Breast epithelium (tissue), 4 donors: ENCODE measurements at places on chromosomes 2 and 18. TPM values are rescaled to one million over a fixed set of nuclear protein-coding genes. Genes with fewer than 3 reads are reported as not detected.

Gene CLHC1
- total RNA-seq: 3.5 TPM

- H3K4me1 ChIP-seq: no peaks in the 10 kb centered on the region
- H3K36me3 ChIP-seq: no peaks in the 10 kb centered on the region
- no peak overlapping the region for H3K4me3 ChIP-seq
- H3K27ac ChIP-seq: no peak overlapping the region
- H3K27me3 ChIP-seq: no peaks in the 10 kb centered on the region
These were observed 389.4 kb downstream of the CDH2 start for GRCh38 chr18:27787547-27787946.

Gene CYRIA
- total RNA-seq: 12.5 TPM

GRCh38 chr2:68357605-68358337 lies 7.3 kb upstream of the PLEK start:
- H3K36me3 ChIP-seq: no peaks in the 10 kb centered on the region
- H3K27ac ChIP-seq: no peak overlapping the region
- H3K4me3 ChIP-seq: no peak overlapping the region

GRCh38 chr2:40344364-40344763 lies 107.5 kb downstream of the SLC8A1 start:
- no peak overlapping the region for H3K4me3 ChIP-seq
- no peak overlapping the region for H3K27ac ChIP-seq
- DNase-seq: no peak
- H3K4me1 ChIP-seq: no peaks in the 10 kb centered on the region

DNA sequence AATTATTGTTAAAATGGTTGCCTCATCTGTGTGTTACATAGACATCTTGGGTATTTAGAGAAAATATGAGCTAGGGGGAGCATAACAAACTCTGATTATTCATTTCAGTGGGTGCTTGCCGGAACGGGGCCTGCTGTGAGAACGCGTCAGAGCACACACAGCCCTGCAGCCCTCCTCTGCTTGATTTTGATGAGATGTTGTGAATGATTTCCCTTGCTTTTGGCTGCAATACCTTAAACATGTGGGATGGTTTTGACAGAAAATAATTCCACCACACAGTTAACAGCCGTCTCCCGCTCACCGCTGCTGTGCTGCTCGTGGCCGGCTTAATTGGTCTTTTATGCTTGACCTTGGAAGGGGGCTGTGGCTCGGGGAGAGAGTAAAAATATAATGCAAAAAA lies 49.9 kb upstream of the TXNDC2 start:
- peaks cover 10% of the 10 kb centered on the region for H3K4me1 ChIP-seq
- no peaks in the 10 kb centered on the region for H3K36me3 ChIP-seq
- no peak for DNase-seq
- H3K27ac ChIP-seq: peak overlapping the region; percentile 27

Gene SH3YL1
- total RNA-seq: 40.5 TPM

DNA sequence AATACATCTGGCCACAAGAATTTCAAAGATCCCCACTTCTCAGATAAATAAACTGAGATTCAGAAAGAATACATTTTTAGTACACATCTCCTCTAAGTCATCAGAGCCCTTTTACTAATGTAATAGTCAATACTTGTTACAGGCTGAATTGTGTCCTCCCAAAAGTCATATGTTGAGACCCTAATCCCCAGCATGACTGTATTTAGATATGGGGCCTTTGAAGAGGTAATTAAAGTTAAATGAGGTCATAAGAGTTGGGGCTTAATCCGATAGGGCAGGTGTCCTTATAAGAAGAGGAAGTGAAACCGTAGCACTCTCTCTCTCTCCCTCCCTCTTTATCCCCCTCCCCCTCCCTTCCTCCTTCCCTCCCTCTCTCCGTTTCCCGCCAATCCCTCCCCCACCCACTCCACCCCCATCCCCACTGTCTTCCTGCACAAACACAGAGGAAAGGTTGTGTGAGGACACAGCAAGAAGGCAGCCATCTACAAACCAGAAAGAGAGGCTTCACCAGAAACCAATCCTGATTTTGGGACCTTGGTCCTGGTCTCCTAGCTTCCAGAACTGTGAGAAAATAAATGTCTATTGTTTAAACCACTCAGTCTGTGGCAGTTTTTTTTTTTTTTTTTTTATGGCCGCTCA lies 66.6 kb upstream of the ZNF397 start:
- no peak overlapping the region for H3K4me3 ChIP-seq
- DNase-seq: no peak
- H3K36me3 ChIP-seq: no peaks in the 10 kb centered on the region
- H3K27me3 ChIP-seq: no peaks in the 10 kb centered on the region
- no peaks in the 10 kb centered on the region for H3K4me1 ChIP-seq

DNA sequence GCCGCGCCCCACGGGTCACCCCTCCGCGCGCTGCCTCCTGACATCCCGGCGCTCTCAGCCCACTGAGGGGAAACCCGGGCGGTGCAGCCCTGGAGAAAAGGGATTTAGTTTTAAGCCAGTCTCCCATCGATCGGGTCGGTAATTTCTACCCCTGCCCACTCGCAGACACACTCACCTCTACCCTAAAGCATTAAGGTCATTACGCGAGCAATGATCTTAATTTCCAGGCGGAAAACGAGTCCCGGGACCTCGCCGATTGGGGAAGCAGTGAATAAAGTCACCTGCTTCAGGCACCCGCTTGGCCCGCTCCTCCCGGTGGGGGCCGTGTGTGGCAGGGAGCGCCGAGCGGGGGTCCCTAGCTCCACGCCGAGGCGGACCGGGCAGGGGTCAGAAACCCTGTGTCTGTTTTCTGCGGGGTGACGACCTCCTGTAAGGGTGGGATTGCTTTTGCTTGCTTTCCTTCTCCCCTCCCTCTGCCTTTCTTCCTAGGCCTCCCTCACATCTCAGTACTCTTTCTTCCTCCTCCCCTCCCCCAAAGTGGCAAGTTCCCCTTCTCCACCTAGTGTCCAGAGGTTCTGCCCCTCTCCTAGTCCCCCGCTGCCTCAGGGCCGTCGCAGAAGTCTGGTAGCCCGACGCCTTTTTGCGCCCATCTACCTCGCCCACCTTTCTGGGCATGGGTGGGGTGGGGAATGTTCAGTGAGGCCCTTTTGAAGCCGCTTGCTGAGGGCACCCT lies 142.6 kb downstream of the MEIS1 start:
- peaks cover 10% of the 10 kb centered on the region for H3K4me1 ChIP-seq
- no peak for DNase-seq
- H3K4me3 ChIP-seq: peak overlapping the region; percentile 72
- H3K36me3 ChIP-seq: no peaks in the 10 kb centered on the region
- H3K27me3 ChIP-seq: peaks cover 70% of the 10 kb centered on the region
- peak overlapping the region; percentile 59 for H3K27ac ChIP-seq

DNA sequence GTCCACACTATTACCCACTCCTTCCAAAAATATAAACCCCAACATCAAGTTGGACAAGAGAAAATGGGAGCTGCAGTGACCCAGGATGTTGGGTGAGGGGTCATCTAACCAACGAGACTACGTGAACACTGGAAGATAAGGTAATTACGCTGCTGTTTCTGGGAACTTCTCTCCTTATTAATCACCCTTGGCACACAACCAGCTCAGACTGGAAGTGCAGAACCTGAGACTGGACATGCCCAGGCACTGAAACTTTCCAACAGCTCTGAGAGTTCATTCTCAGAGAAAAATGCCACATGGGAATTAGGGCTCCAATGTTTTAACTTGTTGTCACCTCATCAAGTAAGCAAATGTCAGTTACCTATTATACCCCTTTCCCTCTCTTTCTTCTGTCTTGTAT lies 135.3 kb downstream of the CCDC148 start:
- no peak for DNase-seq
- no peaks in the 10 kb centered on the region for H3K27me3 ChIP-seq
- H3K4me3 ChIP-seq: no peak overlapping the region
- H3K36me3 ChIP-seq: no peaks in the 10 kb centered on the region

GRCh38 chr2:85865539-85866164 lies 23.1 kb downstream of the ST3GAL5 start:
- no peaks in the 10 kb centered on the region for H3K27me3 ChIP-seq
- no peak overlapping the region for H3K4me3 ChIP-seq
- H3K27ac ChIP-seq: no peak overlapping the region
- DNase-seq: no peak
- no peaks in the 10 kb centered on the region for H3K4me1 ChIP-seq

- no peaks in the 10 kb centered on the region for H3K36me3 ChIP-seq
- H3K4me1 ChIP-seq: no peaks in the 10 kb centered on the region
- no peak for DNase-seq
- H3K27ac ChIP-seq: no peak overlapping the region
- H3K27me3 ChIP-seq: no peaks in the 10 kb centered on the region
These were observed 63.2 kb downstream of the TSHZ1 start for GRCh38 chr18:75273817-75274216.

DNA sequence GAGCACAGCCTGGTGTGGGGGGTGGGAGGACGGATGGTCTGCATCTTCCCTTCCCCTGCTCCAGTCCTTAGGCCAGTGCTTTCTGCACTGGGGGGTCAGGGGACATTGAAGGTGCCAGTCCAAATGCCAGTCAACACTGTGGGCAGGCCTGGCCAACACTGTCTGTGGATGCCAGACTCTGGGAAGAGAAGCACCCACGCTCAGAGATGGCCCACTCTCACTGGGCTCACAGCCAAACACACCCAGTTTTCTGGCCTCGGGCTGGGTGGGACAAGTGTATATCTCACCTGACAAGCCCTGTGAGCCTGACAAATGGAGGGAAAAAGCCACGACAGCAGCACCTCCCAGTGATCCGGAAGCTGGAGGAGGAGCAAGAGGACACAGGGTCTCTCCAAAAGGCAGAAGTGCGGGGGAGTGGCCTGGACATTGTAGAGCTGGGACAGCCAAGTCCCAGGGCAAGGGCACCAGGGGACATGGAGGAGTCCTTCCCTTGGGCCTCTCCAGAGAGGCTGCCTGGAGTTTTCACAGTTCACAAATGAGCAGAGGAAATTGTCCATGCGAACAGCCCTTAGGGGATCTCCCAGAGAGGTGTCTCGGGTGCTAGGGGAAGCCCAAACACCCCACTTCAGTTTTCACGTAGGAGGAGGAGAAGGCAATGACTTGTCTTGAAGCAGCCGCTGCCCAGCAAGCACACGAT lies 79.3 kb downstream of the SDC1 start:
- DNase-seq: no peak
- H3K4me3 ChIP-seq: no peak overlapping the region
- no peaks in the 10 kb centered on the region for H3K36me3 ChIP-seq
- H3K27me3 ChIP-seq: no peaks in the 10 kb centered on the region
- H3K4me1 ChIP-seq: no peaks in the 10 kb centered on the region

Gene C18orf54
- total RNA-seq: 2.1 TPM

DNA sequence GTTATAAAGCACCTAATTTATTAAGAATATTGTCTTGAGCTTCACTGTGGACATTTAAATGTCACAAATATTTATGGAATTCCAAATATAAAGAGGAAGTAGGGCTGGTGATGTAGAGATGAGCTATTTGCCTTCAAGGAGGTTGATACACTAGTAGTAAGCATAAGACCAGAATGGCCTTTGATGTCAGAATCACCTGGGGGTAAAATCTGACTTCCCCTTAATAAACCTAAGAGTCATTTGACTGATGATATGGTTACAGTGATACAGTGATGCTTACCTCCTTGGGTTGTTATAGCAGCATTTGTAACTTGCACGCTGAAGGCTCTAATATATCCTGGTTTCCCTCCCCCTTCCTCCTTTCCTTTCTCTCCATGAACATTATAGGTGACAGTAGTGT lies 143.7 kb downstream of the CERS6 start:
- no peaks in the 10 kb centered on the region for H3K27me3 ChIP-seq
- no peaks in the 10 kb centered on the region for H3K36me3 ChIP-seq
- H3K4me1 ChIP-seq: no peaks in the 10 kb centered on the region
- H3K4me3 ChIP-seq: no peak overlapping the region

DNA sequence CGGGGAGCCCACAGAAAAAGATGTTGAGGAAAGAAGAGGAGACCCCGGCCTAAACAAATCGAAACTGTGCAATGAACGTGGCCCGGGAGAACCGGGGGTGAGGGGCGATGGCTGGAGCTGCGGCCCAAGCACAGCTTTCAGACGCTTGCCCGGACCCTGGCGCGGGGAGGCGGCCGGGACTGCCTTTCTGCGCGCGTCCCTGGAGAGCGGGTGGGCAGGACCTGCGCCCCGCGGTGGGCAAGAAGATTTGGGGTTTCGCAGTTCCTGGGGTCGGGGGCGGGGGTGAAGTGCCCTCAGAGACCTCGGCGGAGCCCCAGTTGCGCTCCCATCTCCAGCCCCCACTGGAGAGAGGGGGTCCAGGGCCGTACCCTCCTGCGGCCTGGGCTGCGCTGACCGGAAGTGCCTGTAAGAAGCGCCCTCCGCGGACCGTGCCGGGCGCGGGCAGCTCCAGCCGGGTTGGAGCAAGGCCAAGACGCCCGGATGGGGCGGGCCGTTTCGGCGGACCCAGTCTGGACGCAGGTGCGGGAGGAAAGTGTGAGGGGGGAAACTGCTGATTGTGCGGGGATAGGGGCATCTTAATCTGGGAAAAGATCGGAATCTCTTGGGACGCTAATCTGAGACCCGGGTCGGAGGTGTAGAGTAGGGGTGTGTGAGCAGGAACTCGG lies 11.6 kb downstream of the EN1 start:
- no peaks in the 10 kb centered on the region for H3K27me3 ChIP-seq
- H3K36me3 ChIP-seq: no peaks in the 10 kb centered on the region
- DNase-seq: no peak
- H3K27ac ChIP-seq: no peak overlapping the region
- peaks cover 3% of the 10 kb centered on the region for H3K4me1 ChIP-seq

DNA sequence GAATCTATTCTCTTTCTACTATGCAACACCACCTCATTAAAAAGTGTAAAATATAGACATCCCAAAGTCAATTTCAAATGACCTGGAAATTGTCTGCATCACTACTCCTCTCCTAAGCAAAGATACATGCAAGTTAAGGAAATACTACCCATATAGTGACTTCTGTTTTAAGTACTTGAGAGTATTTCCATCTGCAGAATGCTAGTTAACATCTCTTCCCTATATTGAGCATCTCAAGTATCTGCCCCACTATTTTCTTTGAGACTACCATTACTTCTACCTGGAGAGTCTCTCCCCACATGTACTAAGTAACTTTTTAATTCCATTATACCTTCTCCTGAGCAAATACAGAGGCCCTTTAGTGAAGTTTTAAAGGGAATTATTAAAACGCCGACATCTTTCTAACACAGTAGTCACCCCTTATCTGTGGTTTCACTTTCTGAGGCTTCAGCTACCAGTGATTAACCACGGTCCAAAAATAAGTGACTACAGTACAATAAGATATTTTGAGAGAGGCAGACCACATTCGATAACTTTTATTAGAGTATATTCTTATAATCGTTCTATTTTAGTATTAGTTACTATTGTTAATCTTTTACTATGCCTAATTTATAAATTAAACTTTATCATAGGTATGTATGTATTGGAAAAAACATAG lies 21.8 kb downstream of the CWC22 start:
- no peaks in the 10 kb centered on the region for H3K4me1 ChIP-seq
- no peak for DNase-seq
- H3K4me3 ChIP-seq: no peak overlapping the region

- H3K36me3 ChIP-seq: no peaks in the 10 kb centered on the region
- no peaks in the 10 kb centered on the region for H3K4me1 ChIP-seq
- no peak overlapping the region for H3K27ac ChIP-seq
- no peak overlapping the region for H3K4me3 ChIP-seq
- H3K27me3 ChIP-seq: no peaks in the 10 kb centered on the region
- no peak for DNase-seq
These were observed 28.2 kb downstream of the METTL8 start for GRCh38 chr2:171405546-171405945.
